ENCODE measurements at places on chromosomes 7 and 10.

GRCh38 chr7:1096156-1097119, 8.5 kb downstream of the GPER1 start:
- DNase-seq, result no peak

GRCh38 chr7:153433223-153433622, 619.0 kb upstream of the DPP6 start:
- DNase-seq, result no peak

GRCh38 chr7:67343114-67343513, 346.5 kb downstream of the TYW1 start:
- DNase-seq, result no peak

GRCh38 chr7:86600506-86601290, 43.0 kb upstream of the GRM3 start:
- DNase-seq, result no peak

- peak; percentile 53 for DNase-seq
These were observed 81.4 kb downstream of the ATXN7L1 start for GRCh38 chr7:105794741-105795729.

DNA sequence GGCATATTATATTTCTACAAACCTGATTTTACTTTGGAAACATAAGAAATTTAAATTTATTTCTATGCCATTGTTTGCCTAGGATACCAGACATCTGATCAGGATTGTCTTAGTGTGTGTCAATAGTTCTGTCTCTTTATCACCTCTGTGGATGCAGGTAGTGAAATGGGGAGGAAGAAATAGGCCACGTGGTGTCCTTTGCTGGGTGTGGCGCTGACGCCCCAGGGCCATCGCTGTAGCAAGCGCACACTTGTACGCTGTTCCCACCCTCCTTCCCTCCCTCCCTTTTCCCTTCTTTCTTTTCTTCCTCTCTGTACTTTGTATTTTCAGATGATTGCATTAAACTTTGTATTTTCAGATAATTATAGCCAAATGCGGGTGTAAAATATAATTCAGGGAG, 5.0 kb downstream of the DOCK1 start:
- DNase-seq, result no peak

GRCh38 chr7:15922002-15922401, 235.5 kb upstream of the MEOX2 start:
- DNase-seq, result no peak

DNA sequence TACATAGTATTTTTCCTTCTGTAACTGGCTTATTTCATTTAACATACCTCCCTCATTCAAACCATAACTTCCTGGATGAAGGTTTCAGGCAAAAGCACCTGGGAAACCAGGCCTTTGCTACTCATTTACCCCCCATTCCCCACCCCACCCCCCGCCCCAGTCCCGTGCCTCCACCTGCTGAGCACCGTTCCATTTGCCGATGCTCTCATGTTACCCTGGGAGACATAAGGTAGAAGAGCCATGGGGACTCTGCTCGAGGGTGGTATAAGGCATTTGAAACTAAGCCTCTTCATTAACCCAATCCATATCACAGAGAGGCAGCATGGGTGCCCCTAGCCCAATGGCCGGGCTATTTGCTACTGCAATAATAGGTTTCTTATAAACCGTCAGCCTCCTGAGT, 22.2 kb upstream of the MCM10 start:
- no peak for DNase-seq

DNA sequence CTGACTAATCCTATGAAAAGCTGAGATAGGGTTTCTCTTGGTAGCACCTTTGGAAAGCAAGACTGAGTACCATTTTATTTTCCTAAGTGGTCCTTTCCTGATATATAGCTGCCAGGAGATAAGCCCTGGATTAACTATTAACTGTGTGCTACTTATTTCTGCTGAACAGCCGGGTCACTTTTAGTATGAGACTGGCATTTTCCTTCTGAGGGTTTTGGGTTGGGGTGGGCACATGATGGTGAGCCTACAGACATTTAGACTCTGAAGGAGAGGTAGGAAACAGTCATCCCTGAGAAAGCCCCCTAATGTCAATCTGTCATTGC, 29.8 kb upstream of the BMPR1A start:
- DNase-seq, result no peak

DNA sequence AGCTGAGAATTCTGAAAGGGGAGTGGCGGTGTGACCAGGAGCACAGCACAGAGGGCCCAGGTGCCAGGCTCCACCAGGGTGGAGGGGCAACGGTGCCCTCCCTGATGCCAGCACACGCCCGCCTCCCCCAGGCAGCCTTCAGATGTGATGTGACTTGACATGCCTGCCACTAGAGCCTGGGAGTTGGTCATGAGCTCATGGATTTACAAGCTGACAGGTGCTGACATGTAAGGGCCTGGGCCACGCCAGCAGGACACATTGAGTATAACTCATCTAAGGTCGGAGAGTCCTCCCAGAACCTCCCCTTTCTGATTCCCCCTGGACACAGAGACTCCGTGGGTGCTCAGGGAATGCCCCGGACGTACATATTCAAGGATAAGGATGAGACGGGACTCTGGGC, 74.2 kb downstream of the LSM5 start:
- no peak for DNase-seq

GRCh38 chr10:126704649-126705048, 34.2 kb upstream of the C10orf90 start:
- DNase-seq, result no peak

DNA sequence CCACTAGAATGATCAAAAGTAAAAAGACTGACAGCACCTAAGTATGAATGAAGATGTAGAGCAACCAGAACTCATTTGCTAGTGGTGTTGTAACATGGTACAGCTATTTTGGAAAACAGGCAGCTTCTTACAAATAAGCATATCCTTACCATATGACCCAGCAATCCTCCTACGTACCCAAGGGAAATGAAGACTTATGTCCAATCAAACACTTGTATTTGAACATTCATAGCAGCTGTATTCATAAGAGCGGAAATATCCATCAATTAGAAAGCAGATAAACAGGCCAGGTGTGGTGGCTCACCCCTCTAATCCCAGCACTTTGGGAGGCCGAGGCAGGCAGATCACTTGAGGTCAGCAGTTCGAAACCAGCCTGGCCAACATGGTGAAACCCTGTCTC, 53.0 kb downstream of the KLRG2 start:
- no peak for DNase-seq

DNA sequence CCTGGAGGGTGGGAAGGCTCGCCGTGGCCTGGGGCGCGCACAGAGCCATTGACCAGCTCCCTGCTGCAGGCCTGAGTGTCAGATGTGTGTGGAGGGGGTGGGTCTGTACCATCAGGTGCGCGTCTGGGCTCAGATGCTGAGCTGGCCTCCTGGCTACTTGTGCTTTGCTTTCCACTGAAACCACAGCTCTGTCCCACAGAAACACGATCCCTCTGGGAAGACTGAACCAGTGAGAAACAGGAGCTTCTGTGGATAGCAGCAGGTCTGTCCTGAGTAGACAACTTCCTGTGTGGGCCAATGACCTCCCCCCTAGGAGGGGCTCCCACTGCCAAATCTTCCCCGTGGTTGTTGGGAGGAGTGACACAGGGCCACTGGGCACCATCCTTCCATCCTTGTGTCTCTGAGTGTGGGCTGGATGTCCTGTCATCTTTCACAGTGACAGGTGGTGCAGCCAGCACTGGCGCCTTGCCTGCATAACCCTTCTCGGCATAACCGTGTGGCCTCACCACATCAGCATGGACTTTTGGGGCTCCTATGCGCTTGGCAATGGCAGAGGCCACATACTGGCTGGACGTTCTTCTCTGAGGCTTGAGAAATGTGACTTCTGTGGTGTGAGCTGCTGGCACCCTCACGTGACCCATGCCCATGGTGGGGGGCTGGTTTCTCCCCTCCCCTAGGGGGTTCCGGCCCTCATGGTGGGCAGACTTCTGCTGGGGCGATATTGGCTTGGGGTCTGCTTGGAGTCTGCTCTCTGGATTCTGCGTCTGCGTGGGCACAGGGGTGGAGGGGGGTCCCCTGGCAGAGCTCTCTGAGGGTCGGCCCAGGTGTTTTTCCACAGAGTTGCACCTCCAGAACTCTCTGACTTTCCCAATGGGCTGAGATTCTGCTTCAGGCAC, 245.5 kb upstream of the GRB10 start:
- no peak for DNase-seq

Measured in NCI-H226 (cell line).